ENCODE measurements at places on chromosomes 6 and 20.

DNA sequence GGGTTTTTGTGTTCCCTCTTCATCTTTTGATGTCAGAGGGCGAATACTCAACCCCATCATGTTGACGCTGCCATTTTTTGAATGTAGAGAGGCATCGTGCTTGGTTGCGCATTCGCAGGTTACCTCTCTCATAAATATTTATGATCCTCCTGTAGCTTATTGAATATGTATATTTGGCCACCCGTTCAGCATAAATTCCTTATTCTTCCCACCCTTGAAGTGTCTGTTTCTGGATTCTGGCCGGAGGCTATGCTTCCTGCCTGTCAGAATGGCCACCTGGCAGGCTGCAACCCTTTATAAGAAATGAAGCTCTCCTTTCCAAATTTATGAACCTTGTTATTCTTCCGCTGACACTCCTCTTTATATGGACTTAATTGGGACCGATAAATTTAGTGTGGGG is 40.9 kb downstream of the FAM50B start:
- no peak for DNase-seq

- DNase-seq: no peak
These were observed 20.8 kb downstream of the C20orf173 start for GRCh38 chr20:35508493-35509218.

DNA sequence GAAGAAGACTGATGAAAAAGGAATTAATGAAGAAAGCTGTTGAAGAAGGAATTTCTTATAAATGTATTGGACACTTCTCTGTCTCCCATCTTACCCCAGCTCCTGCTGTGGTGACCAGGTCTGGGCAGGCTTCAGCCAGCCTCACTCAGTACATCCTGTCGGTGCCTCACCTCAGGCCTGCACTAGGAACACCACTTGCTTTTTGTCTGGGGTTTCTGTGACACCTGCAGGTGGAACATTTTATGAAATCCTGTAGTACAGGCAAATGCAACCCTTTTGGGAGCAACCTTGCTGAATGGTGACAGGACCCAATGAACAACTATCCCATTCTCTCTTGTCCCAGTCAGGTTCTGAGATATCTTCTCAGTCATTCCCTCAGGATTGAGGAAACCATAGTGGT is 129.7 kb downstream of the PRDM13 start:
- DNase-seq: no peak

DNA sequence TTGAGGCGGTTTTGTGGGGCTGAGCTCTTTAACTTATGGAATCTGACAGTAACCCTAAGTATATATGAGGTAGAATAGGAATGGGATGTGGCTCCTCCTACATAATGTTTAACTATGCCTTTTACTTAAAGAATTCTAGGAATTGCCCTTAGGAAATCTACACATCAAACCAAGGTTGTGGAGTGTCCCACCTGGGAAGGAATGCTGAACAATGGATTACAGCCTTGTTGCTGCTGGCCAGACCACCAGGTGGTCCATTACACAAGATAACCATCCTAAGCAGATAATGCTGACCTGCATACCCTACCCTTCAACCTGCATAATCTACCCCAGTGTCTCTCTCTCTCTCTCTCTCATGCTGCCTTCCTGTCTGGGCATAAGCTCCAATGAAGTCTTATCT is 35.0 kb upstream of the SLC22A16 start:
- no peak for DNase-seq

DNA sequence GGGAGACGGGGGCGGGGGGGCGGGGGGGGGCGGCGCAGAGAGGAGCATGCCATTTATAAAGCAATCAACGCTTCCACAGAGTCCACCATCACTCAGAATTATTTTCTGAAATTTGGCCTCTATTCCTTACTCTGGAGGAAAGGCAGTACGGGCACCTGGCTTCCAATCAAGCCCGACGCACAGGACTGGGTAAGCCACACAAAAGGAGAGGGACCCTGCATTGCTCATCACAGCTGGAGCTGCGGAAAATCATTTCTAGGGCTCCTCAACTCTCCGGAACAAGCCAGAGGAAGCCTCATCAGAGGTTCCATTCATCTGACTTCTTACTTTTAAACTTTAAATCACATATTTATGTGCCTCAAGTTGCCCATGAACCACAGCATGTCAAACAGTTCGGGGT is 55.9 kb downstream of the TTI1 start:
- no peak for DNase-seq

Measured in AG20443 (cell line).